KG1 (cell line): ENCODE measurements at places on chromosomes 4 and X.

DNA sequence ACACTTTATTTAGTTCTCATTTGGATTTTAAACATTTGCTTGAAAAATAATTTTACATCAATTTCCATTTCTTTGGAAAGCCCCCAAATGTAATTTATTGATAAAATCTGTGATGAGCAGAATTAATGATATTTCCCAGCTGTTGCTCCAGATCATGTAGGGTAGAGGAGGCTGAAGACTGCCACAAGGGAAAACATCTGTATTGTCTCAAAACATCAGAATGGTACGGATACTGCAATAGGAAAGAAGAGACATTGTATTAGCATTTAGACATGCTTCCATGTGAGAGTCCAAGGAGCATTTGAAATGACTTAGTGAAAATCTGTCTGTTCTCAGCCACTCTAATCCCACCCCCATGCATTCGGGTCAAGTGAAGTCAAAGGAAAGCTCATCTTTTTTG, 14.4 kb downstream of the ADH1A start:
- DNase-seq = no peak

- DNase-seq = no peak
Measured at GRCh38 chrX:131397891-131398290, 108.8 kb upstream of the IGSF1 start.

DNA sequence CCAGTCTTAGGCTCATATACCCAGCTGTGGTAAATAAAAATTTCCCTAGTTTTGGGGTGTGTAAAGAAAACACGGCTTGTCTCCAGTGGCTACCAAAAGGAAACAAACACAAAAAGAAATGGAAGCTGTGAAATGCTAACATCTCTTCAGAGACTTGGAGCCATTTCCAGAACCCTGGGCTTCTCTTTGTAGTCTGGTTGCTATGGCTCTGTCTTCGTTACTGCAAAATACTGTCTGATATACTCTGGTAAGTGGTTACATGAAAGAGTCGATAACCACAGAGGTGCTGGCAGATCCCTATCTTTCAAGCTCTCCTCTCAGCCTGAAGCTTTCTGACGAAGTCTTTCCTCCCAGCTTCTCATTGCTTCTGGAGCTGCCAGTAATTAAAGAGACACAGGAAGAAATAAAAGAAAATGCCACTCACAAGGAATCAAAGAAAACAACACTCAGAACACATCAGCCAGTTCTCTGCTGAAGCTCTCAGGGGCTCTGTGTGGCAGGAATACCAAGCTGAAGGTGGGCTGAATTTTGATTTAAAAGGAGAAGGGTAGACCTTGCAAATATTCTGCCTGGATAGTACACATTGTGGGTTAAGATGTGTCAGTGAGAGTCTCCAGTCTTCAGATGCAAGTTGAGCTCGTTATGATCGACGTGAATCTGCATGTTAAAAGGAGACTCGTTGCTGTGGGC, 107.6 kb upstream of the FAM9C start:
- DNase-seq = no peak

DNA sequence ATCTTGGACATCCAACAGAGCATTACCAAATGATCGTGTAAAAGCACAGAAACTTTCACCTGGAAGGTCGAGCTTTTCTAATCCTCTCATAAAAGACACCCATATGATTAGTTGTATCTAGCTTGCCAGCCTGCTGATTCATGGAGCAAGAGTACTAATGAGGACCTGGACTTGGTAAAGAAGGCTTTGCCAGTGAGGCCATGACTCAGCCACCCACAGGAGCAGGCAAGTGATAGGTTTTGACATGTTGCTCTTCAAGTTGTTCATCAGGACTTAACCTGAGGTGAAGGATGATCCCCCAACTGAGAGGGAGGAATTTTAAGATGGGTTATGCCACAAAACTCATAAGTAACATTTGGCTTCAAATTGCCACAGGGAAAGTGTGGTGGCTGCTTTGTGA, 24.7 kb upstream of the EPGN start:
- no peak for DNase-seq

DNA sequence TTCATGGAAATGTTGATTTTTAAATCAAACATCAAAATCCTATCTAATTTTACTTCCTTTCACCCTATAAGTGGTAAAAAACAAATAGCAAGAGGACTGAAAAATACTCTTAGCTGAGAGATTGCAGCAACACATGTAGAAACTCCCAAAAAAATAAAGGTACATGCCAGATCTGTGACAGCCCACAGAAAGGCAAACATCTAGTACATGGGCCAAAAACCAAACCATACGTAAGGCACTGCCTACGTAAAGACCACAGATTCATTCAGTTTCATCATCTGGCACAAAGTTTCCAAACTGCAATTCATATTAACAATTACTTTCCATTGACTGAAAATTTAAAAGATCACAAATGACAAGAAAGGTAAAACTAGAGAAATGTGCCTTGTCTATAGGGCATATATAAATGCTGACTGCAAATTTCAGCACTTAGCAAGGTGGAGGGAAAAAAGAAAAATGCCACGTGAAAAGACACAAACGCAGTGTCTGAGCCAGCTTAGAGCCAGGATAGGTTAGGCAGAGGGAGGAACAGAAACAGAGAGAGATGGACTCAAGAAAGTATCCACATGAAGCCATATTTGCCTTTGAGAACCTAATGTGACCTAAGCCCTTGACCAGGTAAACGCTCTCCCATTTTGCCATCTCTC, 88.1 kb downstream of the TSPAN5 start:
- DNase-seq = no peak

DNA sequence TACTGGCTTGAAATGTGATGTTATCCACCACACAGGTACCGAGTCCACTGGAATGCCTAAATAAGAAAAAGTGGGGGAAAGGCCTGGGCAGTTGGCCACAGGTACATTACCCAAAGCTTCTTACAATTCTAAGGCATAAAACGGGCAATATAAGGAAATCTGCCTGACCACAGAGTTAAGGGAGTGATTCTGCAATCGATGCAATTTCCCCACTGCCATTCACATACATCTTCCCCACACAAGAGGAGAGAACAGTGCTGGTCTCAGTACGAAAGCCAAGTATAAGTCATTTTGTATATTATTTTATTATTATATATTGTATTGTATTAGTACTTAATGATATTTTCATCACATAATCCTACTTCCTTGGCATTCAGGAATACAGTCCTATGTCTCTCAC, 30.6 kb downstream of the RFC1 start:
- DNase-seq = no peak

- DNase-seq = no peak
Measured at GRCh38 chrX:19589105-19589504, 73.8 kb upstream of the MAP3K15 start.

GRCh38 chr4:165458471-165458870, 79.7 kb downstream of the CPE start:
- no peak for DNase-seq

DNA sequence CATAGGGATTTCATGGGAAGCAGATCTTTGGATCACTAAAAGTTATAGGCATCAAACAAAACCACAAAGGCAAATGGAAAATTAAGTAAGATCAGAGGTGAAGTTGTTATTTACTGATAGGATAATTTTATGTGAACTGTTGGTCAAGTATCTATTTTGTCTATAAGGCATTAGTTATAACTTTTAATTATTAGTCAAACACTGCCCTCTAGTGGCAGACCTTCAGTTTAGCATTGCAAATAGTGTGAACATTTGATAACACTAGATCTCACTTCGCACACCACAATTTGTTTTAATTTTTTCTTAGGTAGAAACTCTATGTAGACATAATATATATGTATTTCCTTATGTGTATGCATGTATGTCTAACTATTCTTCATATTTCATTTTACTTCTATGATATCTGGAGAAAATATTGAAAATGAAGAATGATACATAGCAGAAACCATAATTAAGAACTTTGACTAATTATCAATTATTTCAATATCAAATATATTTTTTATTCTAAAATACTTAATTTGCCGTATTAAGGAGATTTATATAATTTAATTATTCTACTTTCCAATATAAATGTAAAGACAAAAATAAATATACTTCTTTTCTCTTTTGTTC, 214.5 kb upstream of the TACR3 start:
- peak; percentile 3 for DNase-seq

GRCh38 chr4:38920677-38921076, 53.1 kb downstream of the FAM114A1 start:
- DNase-seq = no peak

DNA sequence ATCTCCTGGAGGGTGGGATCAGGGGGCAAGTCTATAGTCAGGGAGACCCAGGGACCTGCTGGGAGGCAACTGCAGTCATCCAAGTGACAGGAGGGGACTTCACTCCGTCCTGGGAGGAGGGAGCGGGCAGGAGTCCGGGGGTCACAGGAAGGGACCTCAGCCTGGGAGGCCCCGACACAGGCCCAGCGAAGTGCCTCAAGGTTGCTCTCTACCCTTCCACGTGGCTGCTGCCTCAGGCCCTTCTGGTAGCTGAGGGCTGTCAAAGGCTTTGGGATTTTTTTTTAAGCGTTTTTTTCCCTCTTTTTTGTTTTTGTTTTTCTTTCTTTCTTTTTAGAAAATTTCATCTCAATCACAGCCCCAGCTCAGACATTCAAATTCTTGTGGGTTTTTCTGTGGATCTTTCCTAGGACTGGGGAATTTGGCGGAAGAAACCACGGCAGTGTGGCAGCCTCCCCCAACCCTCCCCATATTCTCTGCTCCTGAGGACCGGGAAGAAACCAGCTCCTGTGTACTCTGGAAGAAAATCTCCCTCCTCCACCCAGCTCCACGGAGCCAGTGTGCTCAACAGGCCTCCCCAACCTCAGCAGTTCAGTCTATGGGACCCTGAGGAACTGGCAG, 1.4 kb upstream of the HAUS7 start:
- no peak for DNase-seq

- DNase-seq = no peak
Measured at GRCh38 chr4:147244786-147245185, 236.1 kb upstream of the EDNRA start.

GRCh38 chr4:130025701-130026100, 929.7 kb downstream of the C4orf33 start:
- DNase-seq = no peak

DNA sequence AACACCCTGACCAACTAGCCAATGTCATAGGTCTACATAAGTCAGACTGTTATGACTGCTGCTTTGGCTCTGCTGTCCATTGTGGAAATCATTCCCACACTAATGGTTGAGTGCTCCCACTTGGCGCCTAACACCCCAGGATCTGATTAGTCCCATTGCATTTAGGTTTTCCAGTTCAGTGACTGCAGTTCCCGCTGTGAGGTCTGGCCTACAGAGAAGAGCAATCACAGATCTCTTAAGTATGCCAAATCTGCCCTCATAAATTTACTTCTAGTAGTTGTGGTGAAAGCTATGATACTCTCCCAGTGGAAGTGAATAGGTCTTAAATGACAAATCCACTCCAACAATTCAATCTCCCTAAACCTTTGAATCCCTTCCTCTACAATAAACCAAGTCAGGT, 77.3 kb upstream of the IL2 start:
- no peak for DNase-seq

GRCh38 chr4:78766026-78766425, 10.1 kb upstream of the BMP2K start:
- no peak for DNase-seq

GRCh38 chrX:9144701-9145241, 110.8 kb upstream of the FAM9B start:
- no peak for DNase-seq

DNA sequence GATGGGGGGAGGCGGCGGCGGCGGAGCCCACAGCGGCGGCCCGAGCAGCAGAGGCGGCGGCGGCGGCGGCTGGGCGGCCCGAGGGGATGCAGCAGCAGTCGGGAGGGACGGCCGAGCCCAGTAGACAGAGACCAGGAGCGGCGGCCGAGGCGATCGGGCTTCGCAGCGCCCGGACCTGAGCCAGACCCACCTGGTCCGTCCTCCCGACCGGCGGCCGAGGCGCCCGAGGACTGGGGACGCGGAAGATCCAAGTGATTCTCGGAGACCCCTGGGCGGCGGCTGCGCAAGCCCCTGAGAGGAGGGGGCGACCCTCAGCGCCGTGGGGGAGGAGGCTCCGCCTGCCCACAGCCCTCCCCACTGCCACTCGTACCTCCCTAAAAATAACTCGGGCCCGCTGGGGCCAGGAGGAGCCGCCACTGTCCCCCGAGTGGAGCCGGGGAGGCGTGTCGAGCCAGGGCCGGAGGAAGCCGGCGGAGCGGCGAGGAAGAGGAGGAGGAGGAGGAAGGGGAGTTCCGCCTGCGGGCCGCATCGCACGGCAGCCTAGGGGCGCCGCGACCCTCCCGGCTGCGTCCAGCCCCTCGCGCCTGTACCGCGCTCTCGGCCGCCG, 608 bp downstream of the RAPGEF2 start:
- DNase-seq = no peak

DNA sequence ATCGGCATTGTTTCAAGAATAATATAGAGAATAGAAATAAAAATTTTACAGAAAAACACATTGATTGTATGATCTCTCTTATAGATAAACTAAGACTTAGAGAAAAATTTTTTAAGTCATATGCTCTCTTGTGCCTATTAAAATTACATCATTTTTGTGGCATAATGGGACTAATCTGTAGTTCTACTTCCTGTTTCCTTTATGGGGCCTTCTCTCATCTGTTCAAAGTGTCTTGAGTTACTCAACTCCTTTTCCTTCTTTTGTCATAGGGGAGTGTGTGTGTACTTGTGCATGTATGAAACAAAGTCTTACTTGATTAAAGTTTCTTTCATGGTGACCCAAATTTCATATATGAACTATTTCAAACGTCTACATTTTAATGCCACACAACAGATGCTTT, 1448.9 kb upstream of the TENM3 start:
- no peak for DNase-seq

GRCh38 chr4:180150818-180151217, 2092.4 kb upstream of the TENM3 start:
- DNase-seq = no peak

DNA sequence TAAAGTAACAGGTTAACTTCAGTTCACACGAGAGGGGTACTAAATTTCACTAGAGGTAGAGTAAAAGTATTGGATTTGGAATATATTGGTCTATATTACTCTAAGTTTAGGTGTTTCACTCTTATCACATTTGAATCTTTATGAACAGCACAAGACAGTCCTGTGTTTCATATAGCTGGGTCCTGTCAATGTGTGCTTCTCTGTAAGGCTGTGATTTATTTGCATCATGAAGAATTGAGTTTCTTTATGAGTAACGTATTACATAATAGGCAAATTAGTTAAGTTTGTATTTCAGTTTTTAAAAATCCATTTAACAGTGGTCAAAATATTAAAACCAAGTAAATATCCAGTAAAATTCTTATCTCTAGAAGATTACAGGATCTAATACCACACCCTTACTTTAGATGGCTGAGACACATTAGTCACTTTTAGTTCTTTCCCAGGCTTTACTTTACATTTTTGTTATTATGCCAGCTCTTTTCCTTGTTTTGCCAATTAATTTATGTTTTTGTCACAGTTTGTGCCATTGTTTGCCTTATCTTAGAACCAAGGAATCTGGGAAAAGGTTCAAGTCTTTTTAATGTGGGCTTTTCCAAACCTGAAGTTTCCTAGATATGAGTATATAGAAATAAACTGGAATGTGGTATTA, 32.1 kb downstream of the NUDT6 start:
- DNase-seq = no peak

GRCh38 chrX:46551494-46552128, 6.4 kb upstream of the ZNF674 start:
- no peak for DNase-seq

GRCh38 chr4:80831383-80832361, 198.8 kb upstream of the BMP3 start:
- no peak for DNase-seq

GRCh38 chr4:118322831-118323502, 29.8 kb downstream of the PRSS12 start:
- no peak for DNase-seq

- no peak for DNase-seq
Measured at GRCh38 chr4:98659106-98659592, 738 bp upstream of the TSPAN5 start.
